ENCODE measurements at places on chromosomes 2 and 18.

GRCh38 chr18:36132756-36133155 is 3.1 kb downstream of the ELP2 start:
- DNase-seq: no peak

GRCh38 chr2:223880796-223881195 is 43.4 kb upstream of the AP1S3 start:
- DNase-seq: no peak

GRCh38 chr2:224242561-224242960 is 159.3 kb downstream of the FAM124B start:
- no peak for DNase-seq

- no peak for DNase-seq
These were observed 160.4 kb downstream of the ASB1 start for GRCh38 chr2:238586931-238587775.

DNA sequence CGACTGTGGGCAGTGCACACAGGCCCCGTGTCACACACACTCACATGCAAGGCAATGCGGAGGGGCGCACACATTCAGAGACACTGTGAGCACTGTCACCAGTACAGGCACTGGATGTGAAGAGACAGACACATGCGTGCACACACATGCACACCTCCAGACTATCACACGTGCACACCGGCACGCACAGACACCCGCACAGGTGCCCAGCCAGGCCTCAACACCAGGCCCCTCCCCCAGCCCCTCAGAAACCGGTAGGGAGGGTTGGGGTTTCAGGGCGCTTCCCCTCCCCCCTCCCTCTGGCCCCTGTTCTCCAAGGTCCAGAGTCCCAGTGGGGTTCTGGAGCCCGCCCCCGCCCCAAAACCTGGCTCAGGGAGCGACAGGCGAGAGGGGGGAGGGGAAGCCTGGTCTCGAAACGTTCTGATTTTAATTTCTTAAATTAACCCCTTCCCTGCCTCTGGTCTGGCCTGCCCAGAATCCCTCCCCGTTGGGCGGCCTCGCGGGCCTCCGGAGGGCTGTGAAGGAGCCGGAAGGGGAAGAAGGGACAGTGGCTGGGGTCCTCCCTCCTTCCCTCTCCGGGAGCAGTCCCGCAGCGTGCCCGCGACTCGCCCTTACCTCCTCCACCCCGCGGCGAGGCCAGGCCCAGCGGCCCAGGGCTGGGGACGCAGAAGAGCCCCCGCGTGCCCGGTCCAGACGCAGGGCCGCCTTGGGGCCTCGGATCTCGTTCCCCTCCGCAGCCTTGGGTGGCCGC is 558 bp downstream of the FBXO41 start:
- no peak for DNase-seq

Data from esophagus squamous epithelium (tissue), 5 donors.